Stimulated activated CD4-positive, alpha-beta T cell treated with anti-CD3 and anti-CD28 coated beads, TNF-alpha, amount 100 ng/mL, for 4 hours (primary cell): ENCODE measurements at places on chromosomes 4 and X.

DNA sequence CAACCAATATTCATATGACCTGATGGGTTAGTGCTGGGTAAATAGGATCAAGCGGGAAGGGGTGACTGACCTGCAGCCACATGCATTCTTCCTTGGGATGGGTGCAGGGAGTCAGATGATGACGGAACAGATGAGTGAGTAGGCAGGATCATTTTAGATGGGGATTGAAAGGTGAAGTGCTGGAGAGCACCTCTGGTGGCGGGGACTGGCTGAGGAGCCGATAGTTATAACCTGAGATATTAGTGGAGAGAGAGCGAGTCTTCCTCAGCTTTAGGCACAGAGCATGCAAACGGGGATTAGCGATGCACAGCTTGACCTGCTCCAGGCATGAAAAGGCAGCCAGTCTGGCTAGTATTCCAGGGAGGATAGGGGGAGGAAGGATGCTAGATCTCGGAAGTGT, 99.1 kb downstream of the AFF1 start:
- no peak for DNase-seq

DNA sequence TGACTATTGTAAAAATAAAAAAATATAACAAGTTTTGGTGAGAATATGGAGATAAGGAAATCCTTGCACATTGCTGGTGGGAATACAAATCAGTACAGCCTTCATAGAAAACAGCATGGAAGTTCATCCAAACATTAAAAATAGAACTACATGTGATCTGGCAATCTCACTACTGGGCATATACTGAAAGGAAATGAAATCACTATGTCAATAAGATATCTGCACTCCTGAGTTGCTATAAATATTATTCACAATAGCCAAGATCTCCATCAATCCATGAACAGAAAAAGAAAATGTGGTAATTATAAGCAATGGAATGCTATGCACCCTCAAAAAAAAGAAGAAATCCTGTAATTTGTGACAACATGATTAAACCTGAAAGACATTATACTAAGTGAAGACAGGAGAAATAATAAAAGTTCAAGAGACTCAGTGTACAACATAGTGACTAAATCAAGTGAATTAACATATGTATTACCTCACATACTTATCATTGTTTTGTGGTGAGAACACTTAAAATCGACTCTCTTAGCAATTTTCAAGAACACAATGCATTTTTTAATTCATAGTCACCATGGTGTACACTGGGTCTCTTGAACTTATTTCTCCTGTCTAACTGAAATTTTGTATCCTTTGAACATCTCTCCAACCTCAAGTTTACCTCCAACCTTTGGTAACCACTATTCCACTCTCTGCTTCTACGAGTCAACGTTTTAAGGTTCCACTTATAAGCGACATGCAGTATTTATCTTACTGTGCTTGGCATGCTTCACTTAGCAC, 1703.7 kb upstream of the AGA start:
- DNase-seq, result no peak

DNA sequence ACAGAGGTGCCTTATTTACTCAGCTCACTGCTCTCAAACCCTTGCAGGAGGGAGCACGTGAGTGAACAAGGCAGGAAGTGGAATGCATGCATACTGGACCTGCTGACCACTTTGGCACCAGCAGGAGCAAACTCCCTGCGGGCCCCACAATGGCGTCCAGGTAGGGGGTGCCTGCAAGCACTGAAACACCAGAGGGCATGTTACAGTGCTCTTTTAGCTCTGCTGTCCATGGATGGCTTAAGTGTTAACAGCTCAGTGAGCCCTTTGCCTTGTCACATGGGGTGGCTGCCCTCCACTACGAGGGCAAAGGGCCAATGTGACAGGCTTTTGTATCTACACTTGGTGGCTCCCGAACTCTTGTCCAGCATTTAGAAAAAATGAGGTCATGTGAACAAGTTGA, 199.5 kb upstream of the UGT8 start:
- DNase-seq, result no peak

GRCh38 chrX:69510137-69510715, 6.1 kb downstream of the NALF2 start:
- DNase-seq, result no peak

DNA sequence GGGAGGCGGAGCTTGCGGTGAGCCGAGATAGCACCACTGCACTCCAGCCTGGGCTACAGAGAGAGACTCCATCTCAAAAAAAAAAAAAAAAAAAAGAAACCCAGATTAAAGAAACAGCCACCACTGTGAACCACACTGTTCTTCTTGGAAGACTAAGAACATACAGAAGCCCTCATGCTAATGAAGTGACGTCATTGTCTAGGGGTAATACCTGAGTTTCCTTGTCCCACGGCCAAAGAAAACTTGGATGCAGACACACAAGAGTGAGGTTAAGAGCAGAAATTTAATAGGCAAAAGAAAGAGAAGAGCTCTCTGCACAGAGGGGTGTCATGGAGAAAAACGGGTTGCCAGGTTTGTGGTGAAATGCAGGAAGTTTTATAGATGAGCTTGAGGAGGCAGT, 691.6 kb downstream of the NLGN4X start:
- no peak for DNase-seq

DNA sequence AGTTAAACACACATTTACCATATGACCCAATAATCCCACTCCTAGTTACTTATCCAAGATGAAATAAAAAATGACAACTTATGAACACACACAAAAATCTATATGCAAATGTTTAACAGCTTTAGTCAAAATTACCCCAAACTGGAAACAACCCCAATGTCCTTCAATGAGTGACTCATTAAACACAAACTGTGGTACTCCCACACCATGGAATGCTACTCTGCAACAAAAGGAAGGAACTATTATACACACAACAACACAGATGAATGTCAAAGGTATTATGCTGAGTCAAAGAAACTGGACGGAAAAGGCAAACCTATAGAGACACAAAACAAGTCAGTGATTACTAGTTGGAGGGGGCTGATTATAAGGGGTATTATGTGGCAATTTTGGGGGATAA, 40.5 kb downstream of the MED14 start:
- DNase-seq, result no peak

GRCh38 chr4:145186729-145187128, 6.3 kb upstream of the OTUD4 start:
- DNase-seq, result no peak

GRCh38 chr4:178198691-178199090, 756.5 kb upstream of the AGA start:
- no peak for DNase-seq

GRCh38 chr4:140704392-140704960, 51.7 kb downstream of the TBC1D9 start:
- DNase-seq, result no peak

DNA sequence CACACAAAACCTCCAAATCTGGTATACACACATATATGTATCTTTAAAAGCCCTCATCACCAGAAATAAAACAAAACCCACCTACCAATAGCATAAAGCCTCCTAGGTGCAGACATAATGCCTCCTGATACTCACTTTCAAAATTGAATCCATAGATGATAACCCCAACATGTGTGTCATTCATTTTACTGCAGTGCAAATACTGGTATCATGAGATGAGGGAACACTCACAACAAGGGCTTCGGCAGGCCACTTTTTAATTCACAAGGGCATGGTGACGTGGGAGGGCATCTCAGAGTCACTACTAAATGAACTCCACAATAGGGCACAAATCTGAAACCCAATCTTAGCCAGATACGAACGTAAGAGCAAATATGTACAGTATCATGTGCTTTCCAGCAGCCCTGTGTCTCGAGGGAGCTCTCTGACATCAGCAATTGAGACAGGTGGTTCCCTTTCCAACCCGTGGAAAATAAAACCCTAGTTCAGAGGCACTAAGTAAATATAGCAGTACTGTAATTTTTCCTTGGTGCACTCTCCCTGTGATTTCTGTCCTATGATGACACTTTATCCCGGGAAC, 14.1 kb upstream of the PPARGC1A start:
- DNase-seq, result no peak
